IPS DF 6.9 (cell line): ENCODE measurements at places on chromosomes 1 and 21.

- no peak for DNase-seq
- no peaks in the 10 kb centered on the region; the same call in 1 of the 2 replicates for H3K4me1 ChIP-seq
- H3K36me3 ChIP-seq, result peaks cover 20% of the 10 kb centered on the region; the same call in 1 of the 2 replicates
These were observed 1.3 kb upstream of the HMGN2 start for GRCh38 chr1:26470878-26471497.

- H3K27ac ChIP-seq, result no peak overlapping the region
- H3K4me1 ChIP-seq, result peaks cover 3% of the 10 kb centered on the region; the same call in 1 of the 2 replicates
- H3K27me3 ChIP-seq, result no peaks in the 10 kb centered on the region
- no peak overlapping the region for H3K4me3 ChIP-seq
- no peaks in the 10 kb centered on the region for H3K36me3 ChIP-seq
These were observed 105.7 kb upstream of the USP24 start for GRCh38 chr1:55320891-55321290.

DNA sequence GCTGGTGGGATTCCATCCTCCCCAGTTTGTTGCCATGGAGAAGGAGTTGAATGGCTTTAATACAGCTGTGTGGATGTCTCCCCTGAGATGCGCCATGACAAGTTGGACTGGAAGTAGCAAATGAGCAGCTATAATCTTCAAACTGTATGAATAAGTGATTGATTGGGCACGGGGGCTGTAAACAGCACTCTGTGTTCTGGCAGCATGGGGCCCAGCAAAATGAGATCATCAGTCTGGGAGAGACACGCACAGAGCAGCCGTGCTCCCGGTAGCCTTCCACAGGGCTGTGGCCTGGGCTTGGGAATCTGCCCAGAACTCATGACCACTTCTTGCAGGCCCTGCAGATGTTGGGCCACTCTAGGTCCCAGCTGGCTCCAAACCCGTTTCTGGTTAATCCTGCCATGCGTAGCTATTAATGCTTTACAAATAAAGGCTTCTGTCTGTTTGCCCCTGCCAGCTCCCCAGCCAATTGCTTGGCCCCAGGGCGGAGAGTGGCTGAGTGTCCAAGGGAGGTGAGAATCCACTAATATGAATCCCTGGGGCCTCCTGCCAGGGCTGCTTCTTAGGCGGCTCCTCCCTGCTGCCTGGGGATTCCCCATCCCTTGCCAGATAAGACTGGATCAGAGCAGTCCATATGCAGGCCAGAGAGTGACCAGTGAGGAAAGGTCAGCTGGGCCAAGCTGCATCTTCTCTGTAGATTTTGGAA lies 642.9 kb downstream of the AJAP1 start:
- H3K27me3 ChIP-seq, result no peaks in the 10 kb centered on the region; the same call in 1 of the 2 replicates
- H3K27ac ChIP-seq, result no peak overlapping the region
- H3K4me3 ChIP-seq, result no peak overlapping the region
- DNase-seq, result no peak
- H3K36me3 ChIP-seq, result no peaks in the 10 kb centered on the region

GRCh38 chr21:45640888-45641479 lies 2.5 kb upstream of the PCBP3 start:
- H3K4me3 ChIP-seq, result no peak overlapping the region
- H3K27me3 ChIP-seq, result peaks cover 7% of the 10 kb centered on the region
- no peaks in the 10 kb centered on the region; the same call in 1 of the 2 replicates for H3K36me3 ChIP-seq
- no peak for DNase-seq
- H3K4me1 ChIP-seq, result no peaks in the 10 kb centered on the region

GRCh38 chr1:35122311-35122710 lies 43.1 kb downstream of the ZMYM1 start:
- H3K27me3 ChIP-seq, result no peaks in the 10 kb centered on the region
- H3K4me3 ChIP-seq, result no peak overlapping the region
- no peak for DNase-seq
- no peak overlapping the region for H3K27ac ChIP-seq

GRCh38 chr1:243756529-243756928 lies 93.5 kb downstream of the AKT3 start:
- H3K4me1 ChIP-seq, result no peaks in the 10 kb centered on the region; the same call in 1 of the 2 replicates
- no peaks in the 10 kb centered on the region for H3K36me3 ChIP-seq
- no peak overlapping the region for H3K27ac ChIP-seq
- H3K27me3 ChIP-seq, result no peaks in the 10 kb centered on the region
- no peak overlapping the region for H3K4me3 ChIP-seq

DNA sequence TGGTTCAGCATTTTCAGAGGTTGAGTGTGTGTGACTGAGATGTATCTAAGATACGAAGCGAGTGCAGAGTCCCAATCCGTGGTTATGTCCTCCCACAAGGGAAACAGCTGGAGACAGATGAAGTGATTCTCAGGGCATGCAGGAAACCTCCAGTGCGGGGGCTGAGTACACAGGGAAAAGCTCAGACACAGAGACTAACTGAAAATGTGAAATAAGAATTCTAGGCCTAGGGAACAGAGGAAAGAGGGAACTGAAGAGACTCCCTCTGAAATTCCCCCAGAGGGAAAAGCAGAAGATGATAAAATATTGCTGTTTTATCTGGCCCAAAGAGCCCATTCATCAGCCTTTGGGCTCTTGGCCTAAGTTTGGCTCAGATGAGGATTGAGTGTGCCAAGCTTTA lies 116.8 kb downstream of the LRRC53 start:
- H3K4me3 ChIP-seq, result no peak overlapping the region
- H3K36me3 ChIP-seq, result no peaks in the 10 kb centered on the region
- no peak for DNase-seq
- no peaks in the 10 kb centered on the region for H3K27me3 ChIP-seq
- no peaks in the 10 kb centered on the region for H3K4me1 ChIP-seq

DNA sequence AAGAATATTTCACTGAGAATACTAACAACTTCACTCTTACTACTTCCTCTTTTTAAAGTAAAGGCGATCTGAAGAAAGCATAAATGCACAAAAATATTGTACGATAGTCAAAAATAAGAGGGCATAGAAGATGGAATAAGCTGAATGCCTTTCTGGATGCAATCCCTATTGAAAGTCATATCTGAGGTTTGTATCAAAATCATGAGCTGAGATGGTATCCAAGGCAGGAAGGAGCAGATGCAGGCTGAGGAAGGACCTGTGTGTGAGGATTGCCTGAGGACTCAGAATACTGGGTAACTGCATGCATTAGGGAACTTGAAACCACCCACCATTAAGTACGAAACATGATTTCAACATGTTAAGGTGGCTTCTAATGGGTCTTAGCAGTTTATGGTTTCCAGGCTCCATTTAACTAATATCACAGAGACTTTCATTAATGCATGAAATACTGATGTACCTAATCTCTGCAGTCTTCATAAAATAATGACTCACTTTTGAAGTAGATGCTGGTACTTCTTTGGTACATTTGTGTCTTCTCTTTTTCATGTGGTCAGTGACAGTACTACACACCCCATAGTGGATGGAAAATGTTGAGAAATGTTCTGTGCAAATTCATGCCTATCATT lies 29.6 kb upstream of the RGS1 start:
- no peaks in the 10 kb centered on the region for H3K36me3 ChIP-seq
- H3K27me3 ChIP-seq, result no peaks in the 10 kb centered on the region
- H3K4me3 ChIP-seq, result no peak overlapping the region
- no peak for DNase-seq
- H3K4me1 ChIP-seq, result no peaks in the 10 kb centered on the region

- no peaks in the 10 kb centered on the region for H3K27me3 ChIP-seq
- H3K4me3 ChIP-seq, result no peak overlapping the region
- H3K4me1 ChIP-seq, result peaks cover 2% of the 10 kb centered on the region; the same call in 1 of the 2 replicates
- H3K36me3 ChIP-seq, result no peaks in the 10 kb centered on the region
- no peak for DNase-seq
These were observed 64.4 kb downstream of the MACF1 start for GRCh38 chr1:39268906-39269305.

GRCh38 chr1:78227705-78228635 lies 182.2 kb downstream of the GIPC2 start:
- no peak overlapping the region for H3K4me3 ChIP-seq
- no peak overlapping the region for H3K27ac ChIP-seq
- H3K4me1 ChIP-seq, result peaks cover 2% of the 10 kb centered on the region; the same call in 1 of the 2 replicates
- H3K36me3 ChIP-seq, result no peaks in the 10 kb centered on the region
- DNase-seq, result no peak
- H3K27me3 ChIP-seq, result peaks cover 9% of the 10 kb centered on the region

- no peak for DNase-seq
- no peak overlapping the region for H3K27ac ChIP-seq
- peaks cover 2% of the 10 kb centered on the region; the same call in 1 of the 2 replicates for H3K4me1 ChIP-seq
- no peak overlapping the region for H3K4me3 ChIP-seq
- H3K36me3 ChIP-seq, result no peaks in the 10 kb centered on the region
- no peaks in the 10 kb centered on the region for H3K27me3 ChIP-seq
These were observed 201.6 kb upstream of the PTBP2 start for GRCh38 chr1:96519851-96520578.

- no peak overlapping the region for H3K27ac ChIP-seq
- DNase-seq, result no peak
- H3K27me3 ChIP-seq, result no peaks in the 10 kb centered on the region
- H3K4me1 ChIP-seq, result no peaks in the 10 kb centered on the region; the same call in 1 of the 2 replicates
- peaks cover 5% of the 10 kb centered on the region for H3K36me3 ChIP-seq
These were observed 23.3 kb downstream of the FTCD start for GRCh38 chr21:46131838-46132651.

DNA sequence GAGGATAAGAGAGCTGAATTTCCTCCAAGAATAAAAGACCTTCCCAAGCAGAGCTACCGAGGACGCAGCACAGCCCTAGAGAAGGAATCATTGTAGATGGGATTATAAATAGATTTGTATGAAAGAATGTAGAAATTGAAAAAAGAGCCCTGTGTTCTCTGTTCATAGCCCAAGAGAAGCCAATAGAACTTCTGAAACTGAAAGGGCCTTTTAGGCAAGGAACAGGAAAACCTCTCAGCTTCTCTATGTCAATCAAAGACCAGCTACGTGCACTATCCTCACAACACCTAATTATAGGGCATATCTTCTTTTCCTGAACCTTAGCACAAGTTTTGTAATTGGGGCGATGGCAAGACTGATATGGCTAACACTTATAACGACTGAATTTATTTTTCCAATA lies 192.4 kb upstream of the RNPC3 start:
- H3K4me3 ChIP-seq, result no peak overlapping the region
- DNase-seq, result no peak
- no peaks in the 10 kb centered on the region for H3K4me1 ChIP-seq
- H3K27me3 ChIP-seq, result no peaks in the 10 kb centered on the region

DNA sequence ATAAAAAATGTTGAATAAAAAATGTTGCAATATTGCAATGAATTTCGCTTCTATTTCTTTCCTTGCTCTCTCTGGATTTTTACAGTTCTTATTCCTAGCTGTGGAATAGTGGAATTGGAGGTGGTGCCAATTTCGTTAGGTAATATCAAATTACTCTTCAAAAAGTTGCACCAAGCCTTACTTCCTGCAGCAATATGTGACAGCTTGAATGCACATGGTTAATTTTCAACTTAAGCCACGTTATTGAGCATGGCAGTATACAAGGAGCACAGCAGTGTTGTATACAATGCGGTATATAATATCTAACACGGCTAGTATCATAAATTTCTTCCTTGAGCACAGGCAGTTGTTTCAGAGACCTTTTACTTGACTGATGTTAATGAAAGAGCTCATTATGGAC lies 152.5 kb downstream of the NOS1AP start:
- H3K4me1 ChIP-seq, result peaks cover 4% of the 10 kb centered on the region
- H3K36me3 ChIP-seq, result no peaks in the 10 kb centered on the region
- H3K4me3 ChIP-seq, result no peak overlapping the region
- DNase-seq, result no peak

DNA sequence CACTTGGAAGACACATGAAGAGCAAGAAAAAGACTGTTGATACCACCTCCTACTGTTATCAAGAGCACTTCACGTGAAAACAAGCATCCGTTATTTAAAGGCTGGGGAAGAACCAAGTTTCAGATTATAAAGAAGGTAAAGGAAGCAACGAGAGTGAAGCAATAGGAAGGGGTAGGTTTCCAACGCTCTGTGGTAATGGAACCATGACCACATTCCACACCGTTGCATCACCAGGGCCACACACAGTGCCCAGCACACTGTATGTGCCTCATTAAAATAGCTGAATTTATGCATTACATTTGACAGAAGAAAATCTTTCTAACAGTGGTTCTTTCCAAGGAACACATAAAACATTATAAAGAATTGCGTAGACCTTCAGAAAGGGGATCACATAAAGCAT lies 435.8 kb downstream of the MRPL39 start:
- no peaks in the 10 kb centered on the region for H3K4me1 ChIP-seq
- H3K4me3 ChIP-seq, result no peak overlapping the region
- DNase-seq, result no peak
- H3K27me3 ChIP-seq, result no peaks in the 10 kb centered on the region
- H3K36me3 ChIP-seq, result no peaks in the 10 kb centered on the region

- H3K27me3 ChIP-seq, result no peaks in the 10 kb centered on the region
- DNase-seq, result no peak
- no peaks in the 10 kb centered on the region for H3K36me3 ChIP-seq
- H3K4me1 ChIP-seq, result no peaks in the 10 kb centered on the region
These were observed 291.7 kb downstream of the PAPPA2 start for GRCh38 chr1:176754676-176755075.
